ENCODE measurements at places on chromosomes 16 and 17.

DNA sequence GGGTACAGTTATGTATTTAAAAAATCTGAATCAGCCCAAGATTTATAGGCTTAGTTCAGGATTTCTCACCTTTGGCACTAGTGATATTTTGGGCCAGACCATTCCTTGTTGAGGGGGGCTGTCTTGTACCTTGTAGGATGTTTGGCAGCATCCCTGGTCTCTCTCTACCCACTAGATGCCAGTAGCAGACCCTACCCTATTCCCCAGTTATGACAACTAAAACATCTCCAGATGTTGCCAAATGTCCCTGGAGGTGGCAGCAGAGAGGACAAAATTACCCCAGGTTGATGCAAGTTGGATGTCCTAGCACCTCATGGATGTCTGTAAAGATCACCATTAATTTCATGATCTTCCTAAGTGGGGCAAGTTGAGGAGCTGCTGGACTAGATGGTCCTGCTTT is 45.8 kb downstream of the SYT17 start:
- DNase-seq = no peak

- no peak for DNase-seq
Observed at GRCh38 chr17:27244491-27245223, 49.3 kb upstream of the WSB1 start.

GRCh38 chr16:68130520-68130919 is 45.4 kb downstream of the NFATC3 start:
- no peak for DNase-seq

- no peak for DNase-seq
Observed at GRCh38 chr16:72800524-72801161, 247.3 kb downstream of the ZFHX3 start.

GRCh38 chr16:65414284-65414984 is 292.6 kb upstream of the CDH11 start:
- DNase-seq = no peak

- DNase-seq = no peak
Observed at GRCh38 chr16:12417030-12417814, 386.5 kb downstream of the CPPED1 start.

- no peak for DNase-seq
Observed at GRCh38 chr16:53291757-53292392, 142.4 kb upstream of the RBL2 start.

- DNase-seq = no peak
Observed at GRCh38 chr16:84082835-84083569, 33.7 kb downstream of the MBTPS1 start.

GRCh38 chr17:35991075-35991474 is 4.5 kb upstream of the CCL14 start:
- no peak for DNase-seq

DNA sequence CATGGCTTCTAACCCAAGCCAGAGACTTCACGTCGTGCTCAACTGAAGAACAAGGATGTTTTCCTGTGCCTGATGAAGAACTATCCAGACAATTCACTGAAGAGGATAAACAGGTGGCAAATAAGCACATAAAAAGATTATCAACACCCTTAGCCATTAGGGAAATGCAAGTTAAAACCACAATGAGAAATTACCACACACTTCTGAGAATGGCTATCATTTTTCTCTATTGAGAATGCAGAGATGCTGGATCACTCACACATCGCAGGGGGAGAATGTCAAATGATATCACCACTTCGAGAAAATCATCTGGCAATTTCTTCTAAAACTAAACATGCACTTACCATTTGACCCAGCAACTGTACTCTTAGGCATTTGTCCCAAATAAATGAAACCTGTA is 162.8 kb downstream of the IRX3 start:
- no peak for DNase-seq
